Mesothelial cell of epicardium (in vitro differentiated cells): ENCODE measurements at places on chromosomes 7 and 10.
A peak's percentile ranks its signal among the peaks of the same experiment; 100 is the strongest.

- DNase-seq: no peak
- no peak overlapping the region for H3K4me3 ChIP-seq
- no peaks in the 10 kb centered on the region for H3K36me3 ChIP-seq
- H3K27me3 ChIP-seq: no peaks in the 10 kb centered on the region
These were observed 14.3 kb upstream of the ELN start for GRCh38 chr7:74013539-74014272.

- H3K36me3 ChIP-seq: no peaks in the 10 kb centered on the region
- no peaks in the 10 kb centered on the region for H3K27me3 ChIP-seq
- peak overlapping the region; percentile 41 for H3K27ac ChIP-seq
- H3K4me3 ChIP-seq: no peak overlapping the region
These were observed 84.9 kb upstream of the PRR15 start for GRCh38 chr7:29478687-29479240.

DNA sequence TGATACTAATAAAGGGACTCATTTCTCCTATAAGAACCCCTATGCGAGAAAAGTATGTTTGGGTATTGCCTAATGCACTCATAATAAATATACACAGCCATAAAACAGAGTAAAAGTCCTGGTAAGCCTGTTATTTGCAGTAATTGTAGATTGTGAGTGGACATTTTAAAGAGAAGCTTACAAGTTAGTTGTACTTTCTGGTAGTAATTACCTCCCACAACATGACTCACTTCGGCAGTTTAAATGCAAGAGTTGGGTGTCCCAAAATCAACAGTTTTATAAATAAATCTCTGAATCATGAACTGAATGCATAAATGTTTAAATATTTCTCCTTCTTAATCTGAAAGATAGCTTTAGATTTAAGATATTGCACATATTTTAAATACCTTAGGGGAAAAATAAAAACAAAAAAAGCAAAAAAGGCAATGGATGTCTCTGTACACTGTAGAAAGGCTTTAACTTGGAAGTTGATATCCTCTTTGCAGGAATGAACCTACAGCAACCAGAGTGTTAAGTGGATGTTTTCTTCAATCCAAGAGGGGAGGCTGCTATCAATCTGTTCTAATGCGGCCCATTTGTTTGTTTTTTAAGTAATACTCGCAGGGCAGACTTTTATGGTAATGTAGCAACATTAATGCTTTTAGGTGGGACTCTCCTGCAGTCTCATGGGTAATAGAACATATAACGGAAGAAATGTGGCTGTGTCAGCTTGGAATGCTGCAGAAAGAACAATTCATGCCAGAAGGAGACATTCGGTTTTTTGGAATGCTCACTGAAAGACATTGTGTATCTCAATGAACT, 57.3 kb upstream of the ZEB1 start:
- DNase-seq: no peak
- H3K27me3 ChIP-seq: peaks cover 2% of the 10 kb centered on the region

DNA sequence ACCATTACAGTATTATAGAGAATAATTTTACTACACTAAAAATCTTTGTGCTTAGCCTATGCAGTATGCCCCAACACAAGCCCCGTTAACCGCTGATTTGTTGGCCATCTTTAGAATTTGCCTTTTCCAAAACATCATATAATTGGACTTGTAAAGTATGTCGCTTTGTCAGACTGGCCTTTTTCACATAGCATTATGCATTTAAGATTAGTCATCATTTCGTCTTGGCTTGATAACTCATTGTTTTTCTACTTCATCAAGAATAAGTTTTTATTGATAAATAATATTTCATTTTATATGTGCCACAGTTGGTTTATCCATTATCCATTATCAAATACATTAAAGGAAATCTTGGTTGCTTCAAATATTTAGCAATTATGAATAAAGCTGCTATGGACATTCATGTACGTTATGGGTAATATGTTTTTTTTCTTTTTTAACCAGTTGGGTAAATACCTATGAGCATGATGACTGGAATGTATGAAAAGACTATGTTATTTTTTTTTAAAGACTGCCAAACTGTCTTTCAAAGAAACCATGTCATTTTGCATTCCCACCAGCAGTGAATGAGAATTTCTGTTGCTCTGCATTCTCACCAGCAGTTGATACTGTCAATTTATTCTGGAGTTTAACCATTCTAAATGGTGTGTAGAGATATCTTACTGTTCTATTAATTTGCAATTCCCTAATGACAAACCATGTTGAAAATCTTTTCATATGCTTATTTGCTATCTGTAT, 273.1 kb upstream of the KCND2 start:
- H3K4me3 ChIP-seq: no peak overlapping the region
- DNase-seq: no peak
- H3K27me3 ChIP-seq: no peaks in the 10 kb centered on the region

- H3K4me1 ChIP-seq: peaks cover 23% of the 10 kb centered on the region
- DNase-seq: no peak
- H3K36me3 ChIP-seq: no peaks in the 10 kb centered on the region
- H3K4me3 ChIP-seq: no peak overlapping the region
- no peak overlapping the region for H3K27ac ChIP-seq
- H3K27me3 ChIP-seq: peaks cover 98% of the 10 kb centered on the region
These were observed 13.8 kb upstream of the PAX2 start for GRCh38 chr10:100731407-100732240.

DNA sequence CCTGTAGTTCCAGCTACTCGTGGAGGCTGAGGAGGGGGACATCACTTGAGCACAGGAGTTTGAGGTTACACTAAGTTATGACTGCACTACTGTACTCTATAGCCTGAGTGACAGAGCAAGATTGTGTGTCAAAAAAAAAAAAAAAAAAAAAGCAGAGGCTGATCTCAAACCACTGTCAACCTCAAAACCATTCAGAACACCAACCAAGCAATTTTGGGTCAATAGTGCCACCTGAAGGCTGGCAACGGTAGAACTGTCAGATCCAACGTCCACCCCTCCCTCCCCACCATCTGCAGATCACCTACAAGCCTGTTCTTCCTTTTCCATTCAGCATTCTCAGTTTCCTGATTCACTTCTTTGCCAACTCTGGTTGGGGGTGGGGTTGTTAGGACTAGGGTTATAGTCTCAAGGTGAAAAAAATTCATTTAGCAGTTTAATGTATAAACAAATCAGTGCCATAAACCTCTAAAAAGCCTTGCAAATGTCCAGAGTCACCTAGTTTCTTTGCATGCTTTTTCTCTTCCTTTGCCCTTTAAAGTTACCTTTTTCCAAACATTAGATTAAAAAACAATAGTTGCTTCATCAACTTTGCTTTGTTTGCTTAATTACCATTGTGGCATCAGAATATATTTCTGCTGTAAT, 2.6 kb downstream of the MRPS33 start:
- H3K27me3 ChIP-seq: peaks cover 11% of the 10 kb centered on the region
- H3K4me3 ChIP-seq: no peak overlapping the region
- peaks cover 8% of the 10 kb centered on the region for H3K36me3 ChIP-seq
- H3K4me1 ChIP-seq: peaks cover 14% of the 10 kb centered on the region
- H3K27ac ChIP-seq: no peak overlapping the region

- H3K4me3 ChIP-seq: no peak overlapping the region
- H3K27me3 ChIP-seq: no peaks in the 10 kb centered on the region
- no peak for DNase-seq
- H3K36me3 ChIP-seq: peaks cover 31% of the 10 kb centered on the region
These were observed 128.3 kb downstream of the CD36 start for GRCh38 chr7:80766724-80767123.
